ENCODE measurements at places on chromosomes 4 and X. TPM values are rescaled to one million over a fixed set of nuclear protein-coding genes. Genes with fewer than 3 reads are reported as not detected.

FATE1 gene
- not detected for polyA plus RNA-seq

SMIM31 gene
- polyA plus RNA-seq = not detected

PAGE4 gene
- not detected for polyA plus RNA-seq

PABPC5 gene
- polyA plus RNA-seq = not detected

TBCK gene
- 5.2 TPM for polyA plus RNA-seq

MAGEE2 gene
- not detected for polyA plus RNA-seq

SHROOM3 gene
- 3.0 TPM for polyA plus RNA-seq

TECRL gene
- polyA plus RNA-seq = not detected

STK26 gene
- 14.4 TPM for polyA plus RNA-seq

PRKG2 gene
- polyA plus RNA-seq = 0.11 TPM

IGBP1 gene
- 37.2 TPM for polyA plus RNA-seq

GYG2 gene
- polyA plus RNA-seq = not detected

MAGEA4 gene
- not detected for polyA plus RNA-seq

SORCS2 gene
- 0.04 TPM for polyA plus RNA-seq

FDCSP gene
- not detected for polyA plus RNA-seq

PCDH11X gene
- polyA plus RNA-seq = not detected

NUDT9 gene
- polyA plus RNA-seq = 21.1 TPM

RGN gene
- 0.06 TPM for polyA plus RNA-seq

CT45A2 gene
- polyA plus RNA-seq = not detected

IGSF1 gene
- not detected for polyA plus RNA-seq

CXCL5 gene
- polyA plus RNA-seq = 0.39 TPM

FNIP2 gene
- polyA plus RNA-seq = 1.7 TPM

ERAS gene
- not detected for polyA plus RNA-seq

PRDM8 gene
- 3.5 TPM for polyA plus RNA-seq

RNF150 gene
- not detected for polyA plus RNA-seq

TCP11X2 gene
- polyA plus RNA-seq = not detected

SMIM10 gene
- 0.12 TPM for polyA plus RNA-seq

CYSLTR1 gene
- not detected for polyA plus RNA-seq
